Activated gamma-delta T cell (primary cell): ENCODE measurements at places on chromosomes 13 and 19.

- no peak for DNase-seq
These were observed 380.8 kb downstream of the KCNRG start for GRCh38 chr13:50396001-50396400.

- DNase-seq = no peak
These were observed at the start of gene NLRP12 for GRCh38 chr19:53824134-53824611. Gene NLRP12, minus strand, starts transcription at chr19:53824314. Its CDS starts 140 bp downstream, at chr19:53824174.

GRCh38 chr19:39941615-39942365 is 7.4 kb upstream of the FCGBP start:
- DNase-seq = no peak

DNA sequence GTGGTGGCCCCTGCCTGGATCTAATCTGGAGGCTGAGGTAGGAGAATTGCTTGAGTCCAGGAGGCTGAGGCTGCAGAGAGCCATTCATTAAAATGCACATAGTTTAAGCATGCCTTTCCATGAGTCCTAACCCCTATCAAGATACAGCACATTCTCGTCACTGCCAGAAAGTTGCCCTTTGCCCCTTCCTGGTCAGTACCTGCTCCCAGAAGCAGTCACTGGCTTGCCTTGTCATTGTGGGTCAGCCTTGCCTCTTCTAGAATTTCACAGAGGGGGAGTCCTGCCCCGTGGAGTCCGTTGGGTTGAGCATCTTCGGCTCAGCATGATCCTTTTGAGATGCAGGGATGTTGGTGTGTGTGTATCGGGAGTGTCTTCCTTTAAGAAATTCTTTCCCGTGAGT is 10.8 kb downstream of the BICRA start:
- no peak for DNase-seq

GRCh38 chr13:25764378-25764777 is 287.4 kb downstream of the SHISA2 start:
- DNase-seq = no peak

- no peak for DNase-seq
These were observed 22.0 kb upstream of the CD177 start for GRCh38 chr19:43331435-43332010.

GRCh38 chr13:47816831-47817230 is 184.2 kb downstream of the SUCLA2 start:
- DNase-seq = no peak

- no peak for DNase-seq
These were observed 3.0 kb upstream of the CYP4F12 start for GRCh38 chr19:15669891-15670290.

DNA sequence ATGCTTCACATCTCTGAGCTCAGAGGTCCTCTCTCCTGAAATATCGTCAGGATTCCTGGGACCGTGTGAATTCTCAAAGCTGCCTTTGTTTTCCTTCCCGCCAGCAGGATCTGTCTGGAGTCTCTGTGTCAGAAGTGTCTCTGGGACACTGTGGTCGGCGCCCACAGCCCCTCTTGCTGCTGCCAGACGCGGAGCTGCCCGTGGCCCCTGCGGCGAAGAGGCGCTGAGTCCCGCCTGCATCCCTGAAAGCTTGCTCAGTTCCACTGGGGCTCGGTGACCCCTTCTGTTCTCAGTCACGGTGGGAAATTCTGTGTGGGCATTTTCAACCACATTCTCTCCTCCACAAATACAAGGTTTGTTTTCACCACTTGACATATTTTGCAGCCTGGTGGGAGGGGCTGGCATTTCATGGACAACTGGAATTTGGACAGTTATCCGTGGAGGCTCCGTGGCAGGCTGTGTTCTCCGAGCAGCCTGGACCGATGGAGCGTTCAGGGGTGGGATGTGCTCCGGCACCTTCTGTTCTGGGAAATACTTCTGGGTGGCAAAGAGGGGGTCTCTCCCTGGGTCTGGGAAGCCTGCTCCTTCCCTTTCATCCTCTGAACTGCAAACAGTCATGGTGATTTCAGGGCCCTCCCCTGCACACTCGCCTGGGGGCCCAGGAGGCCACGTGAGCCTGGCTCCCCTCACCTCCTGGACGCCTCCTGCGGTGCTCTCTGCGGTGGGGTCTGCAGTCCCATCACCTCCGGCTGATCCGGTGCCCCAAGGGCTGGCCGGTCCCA is 42.6 kb upstream of the GRTP1 start:
- DNase-seq = no peak

DNA sequence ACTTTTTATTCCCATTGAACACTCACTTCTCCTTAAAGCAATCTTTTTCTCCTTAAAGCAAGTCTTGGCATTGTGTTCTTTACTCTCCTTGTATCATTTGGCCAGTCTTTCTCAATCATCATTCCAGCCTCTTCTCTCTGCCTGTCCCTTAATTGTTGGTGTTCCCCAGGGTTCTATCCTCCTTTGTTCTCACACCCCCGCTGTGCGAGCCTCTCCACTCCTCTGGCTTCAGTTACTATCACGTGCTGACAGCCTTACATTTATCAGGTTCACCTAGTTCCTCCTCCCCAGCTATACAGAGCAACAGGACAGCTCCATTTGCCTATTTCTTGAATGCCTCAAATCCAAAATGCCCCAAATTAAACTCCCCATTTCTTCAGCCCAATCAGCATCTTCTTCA is 24.6 kb downstream of the CYSLTR2 start:
- DNase-seq = no peak

DNA sequence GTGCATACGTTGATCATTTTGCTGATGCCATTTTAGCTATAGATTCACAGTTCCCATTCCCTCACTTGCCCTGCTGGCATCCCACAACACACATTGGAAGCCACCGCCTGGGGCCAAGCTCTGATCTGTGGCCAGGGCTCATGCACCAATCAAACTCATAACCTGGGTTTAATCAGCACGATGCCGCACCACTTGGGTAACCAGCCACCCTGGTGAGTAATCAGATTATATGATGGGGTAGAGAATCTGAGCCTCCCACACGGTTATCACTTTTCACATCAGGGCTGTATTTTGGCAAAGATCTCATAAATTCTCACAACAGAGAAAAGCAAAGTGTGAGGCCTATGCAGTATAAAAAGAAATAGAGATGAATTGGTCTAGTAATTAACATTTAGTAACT is 66.0 kb upstream of the TNFRSF19 start:
- no peak for DNase-seq

- no peak for DNase-seq
These were observed 72.5 kb downstream of the EDNRB start for GRCh38 chr13:77846173-77846572.

- DNase-seq = no peak
These were observed 40.0 kb downstream of the COL4A2 start for GRCh38 chr13:110347088-110347487.

DNA sequence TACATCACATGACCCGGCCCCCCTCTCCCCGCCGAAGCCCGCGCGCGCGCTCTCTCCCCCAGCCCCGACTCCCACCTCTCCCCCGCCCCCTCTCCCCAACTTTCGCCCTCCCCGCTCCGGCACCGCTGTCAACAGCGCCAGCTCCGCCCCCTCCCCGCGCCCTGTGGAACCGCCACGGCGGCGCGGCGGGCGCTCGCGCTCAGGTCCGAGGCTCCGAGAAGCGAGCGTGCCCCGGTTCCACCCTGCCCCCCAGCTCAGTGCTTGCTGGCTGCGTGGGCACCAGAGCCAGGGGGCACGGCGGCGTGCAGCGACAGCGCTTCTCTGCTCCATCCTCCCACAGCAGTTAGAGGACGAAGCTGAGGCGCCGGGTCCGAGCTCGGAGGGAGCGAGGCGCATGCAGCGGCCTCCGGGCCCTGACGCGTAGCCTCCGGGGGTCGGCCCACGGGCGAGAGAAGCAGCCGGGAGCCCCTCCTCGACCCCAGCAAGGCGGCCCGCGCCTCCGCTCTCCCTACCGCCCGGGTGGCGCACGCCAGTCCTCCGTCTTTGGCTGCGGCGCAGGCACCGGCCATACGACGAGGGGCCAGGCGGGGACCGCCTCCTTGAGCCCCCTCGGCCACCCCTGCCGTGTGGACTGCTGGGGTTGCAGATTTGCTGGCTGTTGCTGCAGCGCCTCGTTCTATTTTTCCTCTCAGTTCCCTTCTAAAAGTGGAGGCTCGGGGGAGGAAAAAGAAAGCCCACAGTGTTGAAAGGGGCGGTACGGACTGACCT is 109.5 kb downstream of the KCNRG start:
- DNase-seq = peak; percentile 97

GRCh38 chr19:55962186-55962585 is 14.6 kb downstream of the NLRP8 start:
- no peak for DNase-seq

GRCh38 chr19:55640577-55641425 is at the start of gene ZNF580:
Gene ZNF580, plus strand, starts transcription at chr19:55641002. Its CDS starts 1,507 bp downstream, at chr19:55642509.
- peak; percentile 51 for DNase-seq

DNA sequence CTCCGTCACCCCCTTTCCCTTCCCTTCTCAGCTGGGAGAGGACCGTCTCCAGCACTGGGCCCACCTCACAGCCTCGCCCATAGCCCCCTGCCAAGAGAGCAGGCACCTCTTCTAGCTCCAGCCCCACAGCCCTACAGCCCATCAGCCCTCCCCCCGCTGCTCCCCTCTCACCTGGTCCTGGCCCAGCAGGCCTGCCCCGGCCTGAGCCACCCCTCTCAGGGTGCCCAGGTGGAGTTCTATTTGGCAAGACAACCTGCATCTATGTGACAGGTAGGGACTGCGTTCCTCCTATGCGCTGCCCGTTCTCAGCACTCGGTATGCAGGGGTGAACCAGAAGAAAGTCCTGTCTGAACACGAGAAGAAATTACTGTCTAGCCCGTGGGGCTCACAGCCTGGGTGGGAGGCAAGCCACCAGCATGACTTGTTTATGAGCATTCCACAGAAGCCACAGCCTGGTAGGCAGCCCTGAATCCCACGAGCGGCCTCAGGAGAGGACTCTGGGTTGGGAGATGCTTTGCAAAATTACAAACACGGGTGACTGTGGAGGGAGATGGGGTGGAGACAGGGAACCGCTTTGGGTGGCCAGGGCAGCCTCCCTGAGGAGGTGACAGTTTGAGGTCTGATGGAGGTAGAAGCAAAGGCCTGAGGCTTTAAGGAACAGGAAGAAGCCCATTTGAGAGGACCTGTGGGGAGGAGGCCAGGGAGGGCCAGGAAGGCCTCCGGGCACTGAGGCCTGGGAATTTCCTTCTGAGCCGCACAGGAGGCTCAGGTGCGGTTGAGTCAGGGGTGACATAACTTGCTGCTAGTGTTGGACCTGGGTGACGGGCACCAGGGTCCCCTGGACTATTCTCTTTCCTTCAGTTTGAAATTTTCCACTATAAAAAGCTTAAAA is 1.2 kb upstream of the PLEKHF1 start:
- DNase-seq = no peak

GRCh38 chr19:33231511-33231910 is 5.9 kb upstream of the SLC7A10 start:
- DNase-seq = no peak

- no peak for DNase-seq
These were observed 295.2 kb downstream of the DCLK1 start for GRCh38 chr13:35835989-35836388.

DNA sequence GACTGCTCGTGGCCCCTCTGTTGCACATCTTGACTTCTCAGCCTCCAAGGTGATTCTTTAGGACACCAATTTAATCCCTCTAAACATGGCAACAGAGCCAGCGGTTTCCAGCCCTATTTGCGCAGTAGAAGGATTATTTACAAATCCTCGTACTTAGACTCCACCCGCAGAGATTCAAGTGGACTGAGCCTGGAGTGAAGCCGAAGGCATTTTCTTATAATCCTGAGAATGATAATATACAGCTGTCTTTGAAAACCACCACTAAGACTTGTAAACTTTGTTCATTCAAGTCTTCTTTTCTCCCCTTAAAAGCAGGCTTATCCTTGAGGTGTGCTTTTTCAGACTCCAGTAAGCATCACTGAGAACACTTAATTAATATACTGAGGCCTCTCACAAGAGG is 4.8 kb upstream of the DPRX start:
- DNase-seq = no peak

DNA sequence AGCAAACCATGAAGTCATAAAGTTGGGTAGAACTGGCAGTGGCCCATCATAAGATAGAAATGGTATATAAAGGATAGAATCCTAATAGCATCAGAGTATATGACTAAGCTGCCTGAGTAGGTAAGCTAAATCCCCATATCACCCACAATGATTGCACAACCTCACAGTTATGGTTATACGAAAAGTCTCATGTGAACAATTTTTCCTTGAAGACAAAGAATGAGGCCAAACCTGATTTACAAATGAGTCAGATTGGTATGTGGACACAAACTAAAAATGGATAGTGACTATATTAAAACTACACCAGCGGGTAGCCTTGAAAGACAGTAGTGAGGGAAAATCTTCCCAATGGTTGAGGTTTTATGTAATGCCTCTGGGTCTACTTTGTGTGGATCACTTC is 40.9 kb upstream of the UFM1 start:
- no peak for DNase-seq

DNA sequence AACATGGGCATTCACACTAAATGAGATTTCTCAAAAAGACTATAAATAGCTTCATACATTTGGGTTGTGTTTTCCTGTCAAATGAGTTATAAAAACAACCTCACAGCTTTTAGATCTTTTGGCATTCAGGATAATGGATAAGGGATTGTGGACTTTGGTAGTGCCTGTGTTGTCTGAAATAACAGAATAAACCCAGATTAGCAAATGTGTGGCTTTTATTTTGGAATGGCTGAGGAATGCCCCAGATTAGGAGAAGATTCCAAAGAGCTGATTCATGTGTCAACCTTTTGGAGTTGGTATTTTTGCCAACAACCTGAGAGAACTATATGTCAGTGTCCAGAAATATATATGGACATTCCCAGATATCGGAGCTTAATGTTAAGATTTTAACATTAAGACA is 164.7 kb downstream of the MTUS2 start:
- no peak for DNase-seq

DNA sequence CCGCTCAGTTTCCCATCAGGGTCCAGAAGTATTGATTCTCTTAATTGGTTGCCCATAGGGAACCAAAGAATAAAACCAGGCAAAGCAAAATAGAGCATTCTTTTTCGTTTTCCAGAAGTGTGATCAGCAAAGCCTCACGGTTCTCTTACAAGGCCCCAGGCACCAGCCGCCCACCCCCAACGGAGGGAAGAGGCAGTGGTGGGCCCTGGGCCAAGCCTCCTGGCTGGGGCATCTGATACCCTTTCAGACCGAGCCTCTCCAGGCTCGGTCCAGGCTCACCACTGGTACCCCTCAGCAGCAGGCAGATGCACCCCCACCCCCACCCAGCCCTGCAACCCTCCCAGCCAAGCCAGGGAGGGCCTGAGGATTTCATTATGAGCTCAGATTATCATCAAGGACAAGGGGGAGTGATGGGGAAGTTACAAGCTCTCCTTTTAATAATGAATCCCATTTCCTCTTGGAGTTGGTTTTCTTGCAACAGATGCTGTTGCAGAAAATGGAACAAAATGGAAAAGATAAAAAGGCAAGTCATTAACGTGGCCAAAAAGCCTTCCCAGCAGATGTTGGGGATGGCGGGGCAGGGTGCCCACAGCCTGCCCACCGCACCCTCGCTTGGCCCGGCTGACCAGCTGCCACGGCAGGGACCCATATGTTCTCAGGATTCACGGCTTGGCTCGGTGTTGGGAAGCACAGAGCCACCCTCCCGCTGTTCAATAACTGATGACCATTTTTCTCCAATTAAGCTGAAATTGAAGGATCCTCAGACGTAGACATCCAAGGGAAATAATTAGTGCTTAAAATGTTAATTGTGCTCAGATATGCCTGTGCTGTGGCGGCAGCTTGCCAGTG is 45.9 kb upstream of the KCTD15 start:
- no peak for DNase-seq
